ENCODE measurements at places on chromosomes 2 and 18.
A peak's percentile ranks its signal among the peaks of the same experiment; 100 is the strongest.

DNA sequence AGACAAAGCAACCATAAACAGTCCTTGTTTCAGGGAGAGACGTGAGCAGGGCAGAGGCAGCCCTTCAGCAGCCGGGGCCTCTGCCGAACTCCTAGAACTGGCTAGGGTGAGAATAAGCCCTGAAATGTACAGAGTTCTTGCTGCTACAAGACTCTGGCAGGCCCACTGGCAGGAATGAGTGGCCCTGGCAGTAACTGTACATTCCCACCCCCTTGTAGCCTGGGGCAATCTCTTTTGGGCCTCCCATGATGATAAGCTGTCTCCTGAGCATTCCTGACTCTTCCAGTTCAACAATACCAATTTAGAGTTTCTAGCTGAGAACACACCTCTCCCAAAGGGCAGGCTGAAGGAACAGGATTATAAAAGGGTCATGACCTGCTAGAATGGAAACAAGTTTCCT lies 54.3 kb downstream of the HAUS1 start:
- no peak for DNase-seq

GRCh38 chr2:55061523-55062344 lies 11.5 kb upstream of the RTN4 start:
- DNase-seq: no peak

DNA sequence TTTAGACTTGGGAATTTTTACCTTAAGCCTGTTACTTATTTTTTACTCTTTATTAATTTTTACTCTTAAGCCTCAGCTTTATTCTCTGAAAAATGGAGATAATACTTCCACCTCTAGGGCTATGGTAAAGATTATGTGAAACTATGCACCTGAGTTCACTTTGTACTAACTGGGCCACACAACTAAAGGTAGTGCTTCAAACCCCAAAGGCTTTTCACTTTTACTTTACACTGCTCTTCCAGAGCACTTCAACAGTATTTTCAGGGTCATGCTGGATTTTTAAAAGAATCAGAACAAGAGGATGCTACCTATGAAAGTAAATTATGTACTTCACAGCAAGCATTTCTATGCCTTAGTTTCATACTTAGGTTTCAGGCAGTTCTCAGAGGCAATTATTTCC lies 27.8 kb downstream of the MEX3C start:
- no peak for DNase-seq

DNA sequence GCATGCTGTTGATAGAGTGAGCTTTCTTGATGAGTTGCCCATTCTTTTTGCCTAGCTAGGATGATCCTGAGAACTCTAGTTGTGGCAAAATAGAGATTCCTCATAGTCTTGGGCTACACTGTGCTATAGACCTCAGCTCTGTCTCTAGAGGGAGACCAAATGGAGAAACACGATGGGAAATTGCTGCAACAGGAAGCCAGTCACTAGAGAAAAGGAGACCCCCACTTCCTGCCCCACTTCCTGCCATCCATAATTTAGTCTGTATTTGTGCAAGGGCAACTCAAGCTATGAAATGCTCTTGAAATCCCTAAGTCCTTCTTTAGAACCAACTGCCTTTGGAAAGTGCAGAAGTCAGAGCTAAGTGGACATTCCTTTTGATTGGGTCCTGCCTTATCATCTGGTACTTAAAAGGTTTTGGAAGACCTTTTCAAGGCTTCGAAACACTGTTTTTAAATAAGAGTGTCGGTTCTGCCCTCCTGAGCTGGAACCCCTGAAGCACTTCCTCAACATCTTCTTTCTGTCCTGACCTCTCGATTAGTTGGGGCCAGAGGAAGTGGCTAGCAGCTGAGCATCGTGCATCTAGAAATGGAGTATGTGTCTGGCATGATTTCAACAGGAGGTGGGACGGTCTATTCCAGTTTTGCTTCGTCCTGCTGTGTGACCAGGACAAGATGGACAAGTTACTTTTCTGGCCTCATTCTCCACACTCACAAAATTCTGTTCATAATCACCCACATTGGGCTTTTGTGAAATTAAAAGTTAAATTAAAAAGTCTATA lies 8.6 kb upstream of the KCNE4 start:
- DNase-seq: no peak

DNA sequence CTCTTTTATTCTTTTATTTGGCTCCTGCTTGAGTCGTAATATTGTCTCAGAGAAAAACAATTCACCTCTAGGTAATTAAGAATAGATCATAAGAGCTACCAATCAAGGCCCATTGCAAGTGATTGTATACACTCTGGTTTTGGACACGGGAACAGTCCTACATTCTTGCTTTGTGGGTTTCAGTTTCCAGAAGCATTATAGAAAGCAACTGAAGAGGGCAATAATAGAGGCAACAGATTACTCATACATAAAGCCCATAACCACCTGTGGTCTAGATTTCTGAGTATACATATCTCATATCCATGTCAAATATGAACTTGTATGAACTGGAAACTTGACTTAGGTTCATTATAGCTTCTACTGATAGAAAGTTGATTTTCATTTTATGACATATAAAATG lies 65.4 kb downstream of the DIS3L2 start:
- no peak for DNase-seq

GRCh38 chr18:23133860-23134779 lies 1.2 kb upstream of the CABLES1 start:
- DNase-seq: no peak

DNA sequence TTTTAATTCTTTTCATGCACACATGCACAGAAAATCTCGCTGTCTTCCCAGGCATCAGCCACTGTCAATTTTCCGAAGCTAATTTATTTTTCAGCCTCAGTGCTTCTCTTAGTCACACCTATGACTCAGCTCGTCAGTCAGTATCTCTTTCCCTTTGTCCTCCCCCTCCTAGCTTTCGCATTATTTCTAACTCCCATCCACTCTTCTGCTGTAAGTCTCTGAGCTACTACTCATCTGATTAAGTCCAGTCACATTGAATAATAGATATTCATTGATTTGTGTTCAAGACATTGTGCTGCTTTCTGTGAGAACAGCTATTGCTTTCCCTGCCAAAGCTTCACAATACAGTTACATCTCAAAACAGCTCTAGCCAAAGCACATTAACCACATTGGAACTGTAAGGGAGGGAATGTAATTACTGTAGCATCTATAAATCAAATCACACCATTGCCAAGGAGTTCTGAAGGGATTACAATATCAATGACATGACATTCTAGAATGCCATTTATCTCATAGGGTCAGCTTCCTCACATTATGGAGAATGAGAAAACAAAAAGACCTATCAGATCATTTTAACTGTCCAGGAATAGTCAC lies 89.4 kb downstream of the SCN3A start:
- no peak for DNase-seq

DNA sequence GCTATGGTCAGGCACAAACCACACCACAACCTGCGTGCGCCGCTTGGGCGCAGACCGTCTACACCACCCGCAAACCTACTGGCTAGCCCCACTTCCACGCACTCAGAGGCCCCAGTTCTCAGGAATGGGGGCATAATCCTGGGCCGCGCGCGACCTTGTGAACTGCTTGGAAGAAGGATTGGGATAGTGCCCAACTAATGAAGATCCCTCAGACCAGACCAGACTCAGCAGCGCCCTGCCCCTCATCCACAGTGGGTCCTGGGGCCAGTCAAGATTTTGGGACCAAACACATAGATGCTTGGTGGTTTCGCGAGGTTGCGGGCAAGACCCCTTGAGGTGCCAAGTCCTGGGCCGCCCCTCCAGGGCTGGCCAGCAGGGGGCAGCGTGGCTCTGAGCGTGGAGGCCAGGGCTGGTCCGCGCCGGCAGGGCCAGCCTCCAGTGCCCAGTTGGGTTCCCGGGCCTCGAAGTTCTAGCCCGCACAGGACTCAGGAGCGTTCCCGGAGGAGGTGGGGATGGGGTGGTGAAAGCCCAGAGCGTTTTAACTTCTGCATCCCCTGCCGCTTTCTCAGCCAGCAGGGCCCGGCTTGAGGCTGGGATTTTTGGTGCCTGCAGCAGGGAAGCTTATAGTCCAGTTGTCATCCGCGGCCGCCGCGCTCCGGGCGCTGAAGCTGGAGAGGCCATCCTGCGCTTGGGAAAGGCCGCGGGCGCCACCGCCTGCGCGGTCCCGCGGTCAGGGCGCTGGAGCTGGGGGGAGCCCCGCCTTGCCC lies 8.3 kb downstream of the OSR1 start:
- peak; percentile 38 for DNase-seq

GRCh38 chr18:43627848-43628530 lies 350.7 kb upstream of the SYT4 start:
- no peak for DNase-seq

DNA sequence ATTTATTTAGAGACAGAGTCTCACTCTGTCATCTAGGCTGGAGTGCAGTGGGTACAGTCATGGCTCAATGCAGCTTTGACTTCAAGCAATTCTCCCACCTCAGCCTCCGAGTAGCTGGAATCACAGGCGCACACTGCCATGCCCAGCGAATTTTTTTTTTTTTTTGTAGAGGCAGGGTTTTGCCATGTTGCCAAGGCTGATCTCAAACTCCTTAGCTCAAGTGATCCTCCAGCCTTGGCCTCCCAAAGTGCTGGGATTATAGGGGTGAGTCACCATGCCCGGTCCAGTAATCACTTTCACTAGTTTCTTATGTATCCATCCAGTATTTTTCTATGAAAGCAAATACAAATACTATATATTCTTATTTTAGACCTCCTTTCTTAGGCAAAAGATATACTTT lies 24.0 kb downstream of the PRKAG3 start:
- DNase-seq: no peak

- no peak for DNase-seq
These were observed 29.9 kb downstream of the ZEB2 start for GRCh38 chr2:144490017-144490416.

GRCh38 chr2:40458271-40458794 lies 6.4 kb upstream of the SLC8A1 start:
- no peak for DNase-seq

All from activated T-helper 1 cell treated with anti-CD3 and anti-CD28 coated beads, Interleukin-2, amount 50 U/mL, for 16 hours (primary cell).